ENCODE measurements at places on chromosomes 2 and 18.

- no peak for DNase-seq
Measured at GRCh38 chr2:42216694-42217093, 47.5 kb downstream of the EML4 start.

DNA sequence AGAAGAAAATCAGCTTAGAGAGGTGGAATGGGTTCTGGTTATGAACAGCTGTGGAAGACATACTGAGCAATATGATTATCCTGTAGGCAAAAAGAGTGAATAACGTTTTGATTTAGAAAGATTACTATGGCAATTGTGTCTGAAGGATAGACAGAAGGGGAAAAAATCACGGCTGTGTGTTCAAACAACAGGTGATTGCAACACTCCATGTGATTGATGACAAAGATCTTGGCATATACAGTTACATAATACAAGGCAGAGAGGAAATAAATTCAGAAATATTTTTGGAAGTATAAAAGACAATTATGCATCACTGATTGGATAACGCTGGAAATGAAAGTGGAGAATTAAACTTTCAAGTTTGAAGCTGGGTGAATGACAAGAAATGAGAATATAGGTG lies 58.5 kb upstream of the KCNJ3 start:
- DNase-seq, result no peak

GRCh38 chr2:199811346-199811745 lies 39.6 kb downstream of the FTCDNL1 start:
- DNase-seq, result no peak

DNA sequence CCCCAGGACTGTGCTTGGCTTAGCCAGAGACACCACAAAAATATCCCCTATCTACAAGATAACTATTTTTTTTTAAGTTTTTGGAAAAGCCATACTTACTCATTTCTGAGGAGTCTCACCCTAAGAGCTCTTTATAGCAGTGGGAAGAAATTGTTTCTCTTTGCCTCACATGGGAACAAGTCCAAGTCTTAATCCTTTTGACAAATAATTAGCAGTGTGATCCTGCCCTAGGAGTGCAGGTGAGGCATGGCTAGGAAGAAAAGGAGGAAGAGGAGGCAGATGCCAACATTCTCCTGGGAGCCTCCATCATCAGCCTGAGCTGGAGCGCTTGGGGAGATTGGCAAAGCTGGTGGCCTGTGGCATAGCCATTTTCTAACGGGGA lies 115.6 kb downstream of the STPG4 start:
- DNase-seq, result no peak

- no peak for DNase-seq
Measured at GRCh38 chr2:40485318-40485717, 33.4 kb upstream of the SLC8A1 start.

- DNase-seq, result no peak
Measured at GRCh38 chr18:9986156-9986930, 72.5 kb downstream of the VAPA start.

DNA sequence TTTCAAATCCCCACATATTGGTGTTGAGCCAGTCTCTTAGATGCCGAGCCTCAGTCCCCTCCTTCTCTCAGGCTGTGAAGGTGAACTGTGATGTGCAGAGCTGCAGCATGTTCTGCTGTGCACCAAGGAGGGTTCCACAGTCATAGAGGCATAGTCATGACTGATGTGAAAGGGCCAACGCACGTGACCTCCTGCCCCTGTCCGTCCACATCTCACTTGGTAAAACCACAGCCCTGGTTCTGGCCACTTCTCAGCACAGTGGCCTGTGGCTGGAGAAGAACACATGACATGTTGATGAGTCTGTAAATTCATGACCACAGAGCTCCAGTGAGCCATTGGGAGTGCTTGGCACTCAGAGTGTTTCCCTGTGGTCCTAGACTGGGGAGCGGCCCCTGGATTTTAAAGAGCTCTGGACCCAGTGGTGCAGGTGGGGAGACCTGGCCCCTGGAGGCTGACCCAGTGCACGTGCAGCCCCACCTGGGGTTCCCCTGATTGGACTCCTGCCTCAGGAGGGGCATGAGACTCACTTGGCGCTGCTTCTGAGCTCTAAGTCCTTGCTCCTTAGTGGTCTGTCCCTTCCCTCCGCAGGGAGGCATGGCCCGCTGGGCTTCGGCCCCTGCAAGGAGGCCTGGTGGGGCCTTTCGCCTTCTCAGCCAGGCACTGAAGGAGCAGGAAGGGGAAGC lies 25.3 kb downstream of the INPP4A start:
- DNase-seq, result no peak

DNA sequence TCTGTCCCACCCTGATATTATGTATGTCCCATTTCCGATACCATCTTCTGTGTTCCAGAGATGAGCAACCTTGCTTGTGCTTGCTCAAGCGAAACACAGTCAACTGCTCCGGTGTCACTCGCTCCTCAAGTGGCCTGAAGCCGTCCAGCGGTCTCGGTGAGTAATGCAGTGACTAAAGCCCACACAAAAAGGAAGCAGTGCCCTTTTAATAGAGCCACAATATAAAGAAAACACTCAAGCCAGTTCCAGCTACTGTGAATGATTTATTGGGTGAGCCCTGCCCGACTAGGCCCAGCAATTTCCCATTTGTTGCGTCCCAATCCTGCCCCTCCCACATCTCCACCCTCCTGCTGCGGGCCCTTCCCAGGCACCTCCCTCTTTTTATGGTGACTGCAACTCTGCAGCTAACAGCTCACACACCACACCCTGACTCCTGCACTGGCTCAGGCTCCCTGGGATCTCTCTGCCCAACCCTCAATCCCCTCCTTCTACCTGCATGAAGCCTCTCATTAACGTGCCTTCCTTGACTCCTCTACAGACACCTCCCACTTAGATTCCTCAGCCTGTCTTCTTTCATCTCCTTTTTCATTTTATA lies 44.2 kb upstream of the DSC1 start:
- DNase-seq, result no peak

DNA sequence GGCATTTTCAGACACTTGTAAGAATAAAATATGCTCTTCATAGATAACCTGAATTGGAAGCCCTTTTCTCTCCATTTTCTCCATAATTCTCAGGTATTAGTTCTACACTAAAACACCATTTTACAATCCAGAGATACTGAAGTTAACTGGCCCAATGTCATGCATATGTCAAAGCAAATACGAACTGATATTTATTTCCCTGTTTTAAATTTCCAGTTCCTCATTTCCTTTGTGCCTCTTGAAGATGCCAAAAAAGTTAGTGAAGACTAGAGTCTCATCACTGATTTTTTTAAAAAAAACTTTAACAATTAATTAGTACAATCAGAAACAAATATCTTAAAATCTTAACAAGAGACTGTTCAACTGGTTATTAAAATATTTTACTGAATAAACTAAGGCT lies 52.8 kb upstream of the ITGB6 start:
- DNase-seq, result no peak

DNA sequence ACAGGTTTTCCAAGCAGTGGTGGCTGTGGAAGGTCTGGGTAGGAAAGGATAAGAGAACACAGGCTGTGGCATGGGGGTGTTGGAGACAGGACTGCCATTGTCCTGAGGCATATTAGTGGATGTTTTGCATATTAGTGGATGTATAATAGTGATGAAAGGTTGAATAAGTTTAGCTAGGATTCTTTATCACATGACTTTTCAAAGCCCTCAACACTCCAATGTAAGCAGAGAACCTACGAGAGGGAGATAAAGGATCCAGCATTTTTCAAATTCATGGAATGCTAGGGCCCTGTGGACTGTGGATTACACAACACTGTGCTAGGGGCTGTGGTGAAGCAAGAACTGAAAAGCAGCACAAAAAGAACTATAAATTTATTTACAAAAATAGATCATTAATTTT lies 63.2 kb downstream of the POLE4 start:
- no peak for DNase-seq

DNA sequence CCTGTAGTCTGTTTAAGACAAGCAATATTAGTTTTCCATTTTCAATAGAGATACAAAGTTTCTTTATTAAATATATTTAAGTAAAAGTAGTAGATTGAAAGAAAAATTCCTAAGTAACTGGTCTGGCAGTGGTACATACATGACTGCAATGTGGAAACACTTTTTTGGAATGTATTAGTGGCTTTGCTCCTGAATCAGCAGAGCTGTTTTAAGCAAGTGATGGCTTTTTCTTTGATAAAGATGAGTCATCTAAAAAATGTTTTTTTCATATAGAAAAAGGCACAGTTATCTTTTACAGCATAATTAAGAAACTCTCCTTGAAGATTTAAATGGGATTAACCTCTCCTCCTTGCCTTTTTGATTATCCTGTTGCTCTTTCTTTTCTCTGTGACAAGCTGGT lies 34.9 kb downstream of the KDM3A start:
- DNase-seq, result no peak

- DNase-seq, result no peak
Measured at GRCh38 chr2:222736301-222736700, 64.8 kb downstream of the MOGAT1 start.

DNA sequence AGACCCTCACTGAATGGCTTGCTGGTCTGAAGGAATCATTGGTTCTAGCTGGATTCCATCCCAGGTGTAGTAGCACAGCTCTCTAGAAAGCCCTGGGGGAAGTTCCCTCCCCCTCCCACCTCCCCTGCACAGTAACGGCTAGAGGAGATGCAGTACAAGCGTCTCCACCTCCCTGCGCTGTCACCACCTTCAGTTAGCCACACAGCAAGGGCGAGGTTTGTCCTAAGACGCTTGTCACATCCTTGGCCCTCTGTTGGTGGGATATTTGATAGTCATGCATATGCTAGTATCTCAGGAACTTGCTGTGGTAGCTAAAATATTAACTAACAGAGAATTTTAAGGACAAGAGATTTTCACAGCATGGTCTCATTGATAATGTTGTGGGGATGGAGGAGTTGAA lies 19.4 kb downstream of the TRAPPC12 start:
- DNase-seq, result no peak

DNA sequence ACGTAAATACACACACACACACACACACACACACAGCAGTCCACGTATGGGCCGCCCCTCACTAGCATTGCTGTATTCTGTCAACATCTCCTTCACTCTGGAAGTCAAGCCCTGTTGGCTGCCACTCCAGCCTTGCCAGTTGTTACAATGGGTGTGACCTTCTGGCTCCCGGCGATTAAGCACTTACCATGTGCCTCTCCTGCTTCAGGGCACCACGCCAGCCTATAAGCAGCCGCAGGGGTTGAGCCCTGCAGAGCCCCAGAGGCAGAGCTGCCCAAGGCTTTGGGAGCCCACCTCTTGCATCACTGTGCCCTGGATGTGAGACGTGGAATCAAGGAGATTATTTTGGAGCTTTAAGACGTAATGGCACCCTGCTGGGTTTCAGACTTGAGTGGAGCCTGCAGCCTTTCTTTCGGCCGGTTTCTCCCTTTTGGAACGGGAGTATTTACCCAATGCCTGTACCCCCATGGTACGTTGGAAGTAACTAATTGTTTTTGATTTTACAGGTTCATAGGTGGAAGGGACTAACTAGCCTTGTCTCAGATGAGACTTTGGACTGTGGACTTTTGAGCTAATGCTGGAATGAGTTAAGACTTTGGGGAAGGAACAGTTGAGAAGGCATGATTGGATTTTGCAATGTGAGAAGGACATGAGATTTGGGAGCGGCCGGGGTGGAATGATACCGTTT lies 54.5 kb upstream of the ROCK2 start:
- no peak for DNase-seq

- no peak for DNase-seq
Measured at GRCh38 chr18:53997064-53997463, 227.4 kb downstream of the MBD2 start.

- no peak for DNase-seq
Measured at GRCh38 chr2:188604579-188604978, 312.9 kb downstream of the GULP1 start.

- no peak for DNase-seq
Measured at GRCh38 chr18:41922176-41922575, 32.9 kb upstream of the PIK3C3 start.

DNA sequence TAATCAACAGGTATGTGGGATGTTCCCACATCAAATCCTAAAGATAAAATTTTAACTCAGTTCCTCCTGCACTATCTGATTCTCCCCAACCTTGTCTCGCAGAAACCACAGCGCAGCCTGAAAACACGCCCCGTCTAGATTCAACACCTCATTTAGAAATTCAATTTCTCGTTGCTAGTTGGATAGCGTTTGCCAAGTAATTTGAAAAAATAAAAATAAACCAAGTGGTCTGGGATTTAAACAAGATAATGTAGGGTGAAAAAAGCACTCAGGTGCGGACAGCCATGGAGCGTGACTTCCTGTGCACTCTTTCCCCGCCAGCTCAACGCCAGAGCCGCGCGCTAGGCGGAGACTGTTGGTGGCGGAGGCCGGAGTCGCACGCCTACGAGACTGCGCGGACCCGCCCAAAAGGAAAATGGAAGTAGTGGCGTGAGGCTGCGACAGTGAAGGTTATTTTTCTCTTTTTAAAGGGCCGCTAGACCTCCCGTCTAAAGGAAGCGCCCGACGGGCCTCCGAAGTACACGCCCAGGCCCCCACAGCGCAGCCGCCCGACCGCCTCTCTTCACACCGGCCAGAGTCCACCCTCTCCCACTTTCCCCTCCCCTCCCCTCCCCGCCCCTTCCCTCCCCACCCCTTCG lies 615 bp upstream of the CCNT2 start:
- peak; percentile 82 for DNase-seq

- no peak for DNase-seq
Measured at GRCh38 chr2:118902266-118903028, 39.5 kb upstream of the MARCO start.

GRCh38 chr2:23009545-23010149 lies 375.3 kb upstream of the KLHL29 start:
- no peak for DNase-seq

DNA sequence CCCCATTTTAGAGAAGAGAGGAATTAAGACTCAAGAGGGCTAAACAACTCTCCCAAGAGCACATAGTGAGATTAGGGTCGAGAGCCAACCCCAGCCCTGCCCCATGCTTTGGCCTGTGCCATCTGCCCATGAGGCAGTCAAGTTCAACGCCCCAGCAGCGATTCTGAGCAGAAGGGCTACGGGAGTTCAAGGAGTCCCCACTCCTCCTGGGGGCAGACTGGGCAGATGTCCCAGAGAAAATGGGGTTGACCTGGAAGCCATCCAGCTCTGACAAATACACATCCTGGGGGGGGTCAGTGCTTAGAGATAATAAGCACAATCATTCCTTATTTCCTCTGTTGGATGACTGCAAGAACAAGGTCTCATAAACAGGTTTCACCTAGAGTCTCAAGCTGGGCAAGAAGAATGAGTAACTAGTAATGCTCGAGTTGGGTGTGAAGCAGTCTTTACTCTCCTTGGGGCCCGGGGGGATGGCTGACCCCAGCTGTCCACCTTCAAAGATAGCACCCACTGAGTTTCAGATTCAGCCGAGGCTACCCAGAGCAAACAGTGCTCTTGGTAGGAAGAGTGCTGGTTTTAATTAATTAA lies 716.4 kb downstream of the RNF144A start:
- no peak for DNase-seq

- no peak for DNase-seq
Measured at GRCh38 chr2:19216676-19217602, 141.5 kb downstream of the OSR1 start.

Measured in endothelial cell (in vitro differentiated cells).